Ureter (tissue), 1 donor: ENCODE measurements at places on chromosomes 7 and 10. TPM values are rescaled to one million over a fixed set of nuclear protein-coding genes. Genes with fewer than 3 reads are reported as not detected.

CELF2 gene
- total RNA-seq, result 36.9 TPM

DNA sequence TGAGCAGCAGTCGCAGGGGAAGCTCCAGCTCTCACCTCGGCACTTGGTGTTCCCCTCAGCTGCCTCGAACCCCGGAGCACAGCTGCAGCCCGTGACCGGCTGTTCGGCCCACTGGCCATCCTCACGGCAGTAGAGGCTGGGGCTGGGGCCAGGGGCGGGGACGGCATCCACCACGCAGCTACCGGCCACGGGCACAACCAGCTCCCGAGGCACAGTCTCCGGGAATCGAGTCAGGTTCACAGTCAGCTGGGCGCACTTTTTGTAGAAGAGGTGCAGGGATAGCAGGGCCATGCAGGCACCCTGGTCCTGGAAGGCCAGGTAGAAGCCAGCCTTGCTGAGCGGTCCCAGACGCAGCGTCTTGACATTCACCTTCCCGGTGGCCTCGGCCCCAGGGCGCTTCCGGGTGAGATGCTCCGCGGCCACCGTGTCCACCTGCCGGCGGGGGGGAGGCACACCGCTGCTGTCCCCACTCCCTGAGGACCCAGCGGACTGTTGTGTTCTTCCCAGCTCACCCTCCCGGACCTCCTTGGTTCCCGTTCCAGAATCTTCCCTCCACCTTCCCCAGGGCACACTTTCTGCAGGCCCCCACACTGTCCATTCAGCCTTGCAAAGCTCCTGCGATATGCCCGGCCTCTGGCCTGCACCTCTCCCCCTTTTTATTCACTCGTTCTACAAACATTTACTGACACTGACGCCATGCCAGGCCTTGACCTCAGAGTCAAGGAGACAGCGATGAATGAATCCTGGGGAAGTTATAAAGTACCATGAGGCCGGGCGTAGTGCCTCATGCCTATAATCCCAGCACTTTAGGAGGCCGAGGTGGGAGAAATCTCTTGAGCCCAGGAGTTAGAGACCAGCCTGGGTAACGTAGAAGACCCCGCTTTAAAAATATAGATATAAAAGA lies 4.8 kb downstream of the EPHB4 start:
- DNase-seq, result no peak

SLIT1 gene
- total RNA-seq, result 0.34 TPM

DNA sequence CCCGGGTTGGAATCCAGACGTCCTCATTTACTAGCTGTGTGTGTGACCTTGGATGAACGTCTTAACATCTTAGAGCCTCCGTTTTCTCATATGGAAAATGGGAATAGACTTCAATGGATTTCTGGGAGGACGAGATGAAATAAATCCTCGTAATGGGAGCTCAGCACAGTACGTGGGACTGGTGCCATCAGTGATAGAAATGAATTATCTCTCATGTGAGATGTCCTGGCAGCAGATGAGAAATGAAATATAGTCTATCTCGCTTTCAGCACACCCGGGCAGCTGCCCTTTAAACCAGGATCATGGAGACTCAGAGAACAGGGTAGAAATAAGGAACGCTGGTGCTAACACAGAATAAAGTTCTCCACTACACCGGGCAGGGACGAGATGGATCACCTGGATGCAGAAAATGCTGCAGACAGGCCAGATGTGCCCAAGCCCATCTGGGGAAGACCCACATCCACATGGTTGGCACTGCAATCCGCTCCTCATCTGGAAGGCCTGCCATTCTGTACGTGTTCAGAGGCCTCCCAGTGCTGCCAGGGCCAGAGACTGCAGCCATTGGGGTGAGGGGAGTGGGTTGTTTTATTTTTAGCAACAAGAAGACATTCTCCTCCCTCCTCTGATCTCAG lies 11.1 kb upstream of the EMX2 start:
- no peak for DNase-seq

OR9A2 gene
- not detected for total RNA-seq

CHRM2 gene
- 0.81 TPM for total RNA-seq

IDI2 gene
- not detected for total RNA-seq

DNA sequence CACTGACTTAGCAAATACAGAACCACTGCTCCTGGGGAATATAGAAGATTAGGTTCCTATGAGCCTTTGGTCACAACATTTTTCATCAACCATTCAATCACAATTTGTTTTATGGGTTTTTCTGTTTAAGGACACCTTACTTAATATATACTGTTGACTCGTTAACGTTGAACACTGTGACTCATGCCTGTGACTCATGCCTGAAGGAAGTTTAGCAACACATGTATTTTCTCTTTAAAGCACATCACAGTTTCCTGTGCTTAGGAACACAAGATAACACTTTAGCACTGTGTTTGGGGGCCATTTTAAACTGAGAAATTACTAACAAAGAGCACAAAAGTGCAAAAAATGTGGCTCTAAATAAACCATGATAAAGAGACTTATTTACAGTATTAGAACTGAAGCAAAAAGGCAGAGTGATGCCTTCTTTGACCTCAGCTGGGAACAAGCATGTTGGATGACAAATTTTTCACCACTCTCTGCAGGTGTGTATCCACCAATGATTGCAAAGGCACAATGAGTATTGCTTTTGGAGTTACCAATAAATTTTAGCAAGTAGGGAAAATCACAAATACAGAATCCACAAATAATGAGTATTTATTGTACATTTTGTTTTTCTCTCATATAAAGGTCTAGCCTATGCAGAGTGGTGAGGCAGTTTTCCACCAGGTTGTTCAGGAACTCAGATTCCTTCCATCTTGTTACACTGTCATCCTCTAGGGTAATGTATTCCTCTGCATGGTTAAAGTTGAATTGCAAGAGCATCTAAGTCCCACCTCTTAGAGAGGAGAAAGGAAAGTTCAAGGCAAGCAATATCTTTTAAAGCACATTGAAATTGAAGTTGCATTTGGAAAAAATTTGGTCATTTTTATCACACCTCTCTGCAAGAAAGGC lies 7.3 kb downstream of the FGFBP3 start:
- no peak for DNase-seq
